ENCODE measurements at places on chromosomes 3 and 15. TPM values are rescaled to one million over a fixed set of nuclear protein-coding genes. Genes with fewer than 3 reads are reported as not detected.

The FAM3D gene
- not detected for total RNA-seq

The IFRD2 gene
- 30.4 TPM for total RNA-seq

The CCR1 gene
- total RNA-seq, result 0.38 TPM

The CCDC191 gene
- total RNA-seq, result 3.7 TPM

The RTP3 gene
- not detected for total RNA-seq

DNA sequence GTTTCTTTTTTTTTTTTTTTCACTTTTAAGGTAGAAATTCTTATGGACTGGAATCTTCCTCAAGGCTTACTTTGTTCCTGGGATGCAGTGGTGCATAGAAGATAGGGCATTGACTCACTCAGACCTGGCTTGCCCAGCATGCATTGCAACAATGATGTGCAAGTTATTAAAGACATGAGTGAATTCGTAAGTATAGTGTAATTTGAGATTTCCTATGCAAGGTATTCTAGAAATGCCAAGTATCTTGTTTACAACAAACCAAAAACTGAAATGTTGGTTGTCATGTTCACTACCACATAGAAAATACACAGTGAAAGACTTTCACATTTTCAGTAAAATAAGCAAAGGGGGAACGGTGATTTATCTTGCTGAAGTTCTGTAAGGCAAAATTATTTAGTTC, 56.5 kb upstream of the FNDC3B start:
- no peak overlapping the region for H3K4me3 ChIP-seq
- no peaks in the 10 kb centered on the region for H3K4me1 ChIP-seq
- H3K27me3 ChIP-seq, result no peaks in the 10 kb centered on the region

- H3K27ac ChIP-seq, result no peak overlapping the region
- no peaks in the 10 kb centered on the region for H3K36me3 ChIP-seq
- H3K4me3 ChIP-seq, result no peak overlapping the region
- no peak for DNase-seq
- peaks cover 50% of the 10 kb centered on the region for H3K27me3 ChIP-seq
Observed at GRCh38 chr15:63044645-63045464, 2.3 kb downstream of the TPM1 start.

- no peak for DNase-seq
- H3K36me3 ChIP-seq, result no peaks in the 10 kb centered on the region
- H3K4me3 ChIP-seq, result no peak overlapping the region
- H3K4me1 ChIP-seq, result peaks cover 10% of the 10 kb centered on the region
- H3K27ac ChIP-seq, result no peak overlapping the region
- no peaks in the 10 kb centered on the region for H3K27me3 ChIP-seq
Observed at GRCh38 chr15:63915209-63915872, 81.6 kb upstream of the HERC1 start.

- no peak for DNase-seq
- no peak overlapping the region for H3K4me3 ChIP-seq
- no peaks in the 10 kb centered on the region for H3K27me3 ChIP-seq
- no peaks in the 10 kb centered on the region for H3K36me3 ChIP-seq
- H3K4me1 ChIP-seq, result peaks cover 51% of the 10 kb centered on the region
Observed at GRCh38 chr15:31202953-31203352, 101.4 kb upstream of the TRPM1 start.

GRCh38 chr15:69595009-69595791, 142.6 kb downstream of the RPLP1 start:
- H3K27ac ChIP-seq, result no peak overlapping the region
- H3K4me3 ChIP-seq, result no peak overlapping the region
- H3K36me3 ChIP-seq, result no peaks in the 10 kb centered on the region

All from CD4-positive, alpha-beta T cell (primary cell).